ENCODE measurements at places on chromosomes 11 and 22.

DNA sequence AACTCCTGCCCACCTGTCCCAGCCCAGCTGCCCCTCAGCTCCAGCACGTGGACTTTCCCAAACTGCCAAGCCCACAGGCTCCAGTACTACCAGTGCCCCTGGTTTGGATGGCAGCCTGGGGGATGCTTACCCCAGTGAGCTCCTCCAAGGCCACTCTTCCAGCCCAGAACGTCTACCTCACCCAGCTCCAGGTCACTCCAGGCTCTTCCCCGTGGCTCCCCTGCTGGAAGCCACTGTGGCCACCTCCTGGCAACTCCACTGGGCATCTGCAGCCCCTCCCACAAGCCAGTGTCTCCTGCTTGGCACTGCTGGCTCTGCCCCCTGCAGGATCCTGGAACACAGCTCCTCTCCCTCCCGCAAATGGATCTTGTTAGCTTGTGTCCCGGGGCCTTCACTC is 29.3 kb downstream of the LMO1 start:
- DNase-seq: no peak

DNA sequence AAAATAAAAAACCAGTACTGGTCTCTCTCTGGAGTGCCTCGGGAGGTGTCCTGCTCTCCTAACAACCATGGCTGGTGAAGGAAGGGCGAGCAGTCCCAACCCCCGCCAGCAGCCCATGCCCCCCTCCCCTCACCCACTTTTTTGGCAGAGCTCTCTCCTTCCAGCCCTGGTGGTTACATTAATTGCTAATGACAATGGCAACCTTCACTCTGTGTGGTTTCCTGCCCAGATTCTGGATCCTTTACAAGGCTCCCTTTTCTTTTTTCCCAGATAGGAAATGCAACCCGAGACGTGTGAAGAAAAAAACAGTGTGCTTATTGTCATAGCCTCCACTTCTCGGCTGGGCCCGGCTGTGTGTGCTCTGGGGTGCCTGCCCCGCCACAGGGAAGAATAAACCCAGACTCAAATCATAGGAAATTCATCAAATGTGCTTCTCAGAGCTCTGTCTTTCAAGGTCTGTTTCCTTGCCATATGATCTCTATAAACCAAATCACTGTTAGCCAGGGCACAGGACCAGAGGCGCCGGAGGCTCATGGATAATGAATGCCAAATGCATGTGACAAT is 513.0 kb downstream of the SOX6 start:
- no peak for DNase-seq

DNA sequence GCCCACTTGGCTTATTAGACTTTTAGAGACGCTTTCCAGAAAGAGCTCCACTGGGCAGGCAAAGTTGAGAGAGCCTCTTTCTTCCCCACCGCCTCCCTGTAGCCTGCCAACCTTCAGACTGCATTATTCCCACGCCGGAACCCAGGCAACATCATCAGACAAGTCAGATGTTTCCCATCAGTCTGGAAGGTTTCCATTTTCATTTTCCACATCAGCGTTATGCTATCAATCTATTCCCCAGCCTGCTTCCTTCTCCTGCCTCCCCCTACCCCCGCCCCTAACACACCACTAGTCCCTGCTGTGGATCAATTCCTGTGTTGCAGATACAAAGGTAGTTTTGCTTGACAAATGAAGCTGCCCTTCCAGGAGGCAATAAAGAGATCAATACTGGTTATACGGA is 184.8 kb downstream of the DSCAML1 start:
- no peak for DNase-seq

- DNase-seq: no peak
These were observed 345.0 kb upstream of the CCDC179 start for GRCh38 chr11:23205156-23205871.

GRCh38 chr11:73314117-73314961 is 6.3 kb downstream of the ARHGEF17 start:
- no peak for DNase-seq

- no peak for DNase-seq
These were observed at the start of gene JAML for GRCh38 chr11:118224511-118225188. JAML (minus strand) TSS chr11:118225011; CDS start chr11:118214866, 10,145 bp downstream.

DNA sequence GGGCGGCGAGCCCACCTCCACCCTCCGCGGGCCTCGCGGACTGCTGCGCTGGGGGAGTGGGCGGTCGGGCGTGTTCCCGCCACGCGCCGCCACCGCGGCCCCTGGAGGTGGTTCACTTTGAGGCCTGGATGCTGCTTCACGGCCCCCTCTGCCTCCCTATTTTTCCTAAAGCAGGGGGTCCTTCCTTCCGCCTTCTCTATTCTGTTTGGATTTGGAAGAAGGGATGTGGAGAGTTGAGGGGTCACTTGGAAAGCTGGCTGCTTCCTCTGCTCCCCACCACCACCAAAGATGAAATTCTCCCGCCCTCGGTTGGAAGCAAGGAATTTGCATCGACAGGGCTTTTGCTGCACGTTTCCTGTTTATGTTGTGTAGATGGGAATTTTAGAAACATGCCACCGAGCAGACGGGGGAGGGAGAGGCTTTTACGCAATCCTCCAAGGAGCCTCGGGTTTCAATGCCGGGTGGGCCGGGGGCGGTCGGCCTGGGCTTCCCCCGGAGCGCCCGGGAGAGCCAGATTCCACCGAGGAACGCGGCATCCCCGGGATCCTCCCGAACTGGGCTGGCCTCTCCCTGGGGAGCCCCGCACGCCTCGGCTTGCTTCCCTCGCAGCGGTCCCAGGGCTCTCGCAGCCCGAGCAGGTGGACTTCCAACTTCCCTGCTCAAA is 403 bp upstream of the SBF2 start:
- no peak for DNase-seq

DNA sequence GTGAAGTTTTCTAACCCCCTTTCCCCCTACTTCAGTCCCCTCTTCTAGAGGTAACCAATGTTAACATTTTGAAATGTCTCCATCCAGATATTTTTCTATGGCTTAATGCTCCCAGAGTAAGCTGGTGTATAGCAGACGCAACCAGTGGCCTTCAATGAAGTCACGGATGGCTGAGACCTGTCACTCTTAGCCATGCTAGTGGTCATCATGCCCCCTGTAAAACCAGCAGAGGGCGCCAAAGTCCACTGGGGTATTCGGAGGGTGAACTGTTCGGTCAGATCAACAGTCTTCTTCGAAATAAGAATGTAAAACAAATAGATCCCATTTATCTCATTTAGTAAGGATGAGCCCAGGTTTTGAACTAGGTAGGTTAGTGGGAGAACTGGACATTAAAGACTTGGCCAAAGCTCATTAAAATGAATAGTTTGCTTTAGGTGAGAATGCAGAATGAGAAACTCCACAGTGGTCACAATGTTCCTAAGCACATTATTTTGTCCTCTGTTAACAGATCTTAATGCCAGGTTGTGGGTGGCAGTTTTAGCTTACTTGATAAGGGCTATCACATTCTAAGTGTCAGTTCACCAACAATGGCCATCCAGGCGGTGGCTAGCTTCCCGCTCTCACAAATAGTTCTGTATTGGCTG is 8.6 kb upstream of the MMP8 start:
- DNase-seq: no peak

DNA sequence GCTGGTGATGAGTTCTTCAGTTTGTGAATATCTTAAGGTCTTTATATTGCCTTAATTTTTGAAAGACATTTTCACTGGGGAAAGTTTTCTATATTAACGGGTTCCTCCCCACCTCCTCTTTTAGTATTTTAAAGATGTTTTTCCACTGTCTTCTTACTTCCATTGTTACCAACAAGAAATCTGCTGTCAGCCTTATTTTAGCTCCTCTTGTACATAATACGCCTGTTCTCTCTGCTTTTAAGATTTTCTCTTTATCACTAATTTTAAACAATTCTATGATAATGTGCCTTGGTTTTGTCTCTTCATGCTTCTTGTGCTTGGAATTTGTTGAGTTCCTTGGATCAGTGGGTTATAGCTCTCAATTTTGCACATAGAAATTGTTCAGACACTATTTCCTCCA is 280.4 kb downstream of the DCDC1 start:
- DNase-seq: no peak

- no peak for DNase-seq
These were observed 33.4 kb downstream of the PPARA start for GRCh38 chr22:46183733-46184132.

DNA sequence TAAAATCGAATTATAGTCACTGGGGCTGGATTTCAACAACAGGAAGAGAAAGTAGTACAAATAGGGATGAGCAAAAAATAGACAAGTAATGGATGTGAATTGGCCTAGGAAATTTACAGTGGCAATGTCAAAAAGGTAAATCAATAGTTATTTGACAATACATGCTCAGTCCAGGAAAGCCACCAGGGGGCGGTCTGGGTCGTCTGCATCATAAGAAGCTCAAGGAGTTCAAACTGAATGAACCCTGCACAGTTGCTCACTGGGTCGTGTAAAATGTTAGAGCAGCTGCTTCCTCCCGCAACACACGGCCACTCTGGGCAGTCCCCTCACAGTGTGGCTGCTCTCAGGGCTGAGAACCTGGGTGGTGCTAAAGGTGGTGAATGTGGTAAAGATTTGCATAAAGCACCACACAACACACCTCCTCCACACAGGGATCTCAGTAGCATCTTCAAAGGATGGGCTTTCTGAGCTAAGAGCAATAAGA is 85.9 kb downstream of the ZNF280B start:
- DNase-seq: no peak

DNA sequence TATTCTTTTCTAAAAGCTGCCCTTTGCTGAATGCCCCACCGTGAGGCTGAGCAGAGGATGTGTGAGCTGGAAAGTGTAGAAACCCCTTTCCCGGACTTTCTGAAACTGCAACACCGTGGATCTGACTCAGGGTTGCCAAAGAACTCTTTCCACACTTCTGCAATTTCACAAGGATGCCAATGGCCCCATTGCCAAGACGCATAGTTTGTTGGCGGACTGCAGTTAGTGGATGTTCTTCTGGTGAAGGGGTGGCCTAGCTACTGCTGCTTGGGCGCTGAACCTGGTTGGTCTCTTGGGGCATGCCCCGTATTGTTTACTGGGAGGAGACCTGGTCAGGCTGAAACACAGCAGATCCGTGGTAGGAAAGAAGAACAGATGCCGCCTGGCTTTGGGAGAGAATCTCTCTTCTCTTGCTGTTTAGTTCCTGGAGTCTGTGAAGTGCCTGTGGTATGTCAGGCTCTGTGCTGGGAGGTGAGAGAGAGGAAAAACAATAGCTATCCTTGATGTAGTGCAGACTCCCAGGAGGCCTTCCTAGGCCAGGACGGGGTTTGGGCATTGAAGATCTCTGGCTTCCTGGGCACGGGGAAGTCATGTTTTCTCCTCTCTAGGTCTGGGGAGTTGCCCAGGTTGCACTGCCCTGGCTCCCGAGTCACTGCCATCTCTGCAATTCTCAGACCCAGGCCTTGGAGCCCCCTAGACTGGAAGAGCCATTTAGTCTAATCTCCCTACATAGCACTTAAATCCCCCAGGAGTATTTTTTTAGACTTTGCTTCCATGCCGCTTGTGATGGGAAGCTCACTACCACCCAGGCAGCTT is 26.9 kb downstream of the CD82 start:
- no peak for DNase-seq

DNA sequence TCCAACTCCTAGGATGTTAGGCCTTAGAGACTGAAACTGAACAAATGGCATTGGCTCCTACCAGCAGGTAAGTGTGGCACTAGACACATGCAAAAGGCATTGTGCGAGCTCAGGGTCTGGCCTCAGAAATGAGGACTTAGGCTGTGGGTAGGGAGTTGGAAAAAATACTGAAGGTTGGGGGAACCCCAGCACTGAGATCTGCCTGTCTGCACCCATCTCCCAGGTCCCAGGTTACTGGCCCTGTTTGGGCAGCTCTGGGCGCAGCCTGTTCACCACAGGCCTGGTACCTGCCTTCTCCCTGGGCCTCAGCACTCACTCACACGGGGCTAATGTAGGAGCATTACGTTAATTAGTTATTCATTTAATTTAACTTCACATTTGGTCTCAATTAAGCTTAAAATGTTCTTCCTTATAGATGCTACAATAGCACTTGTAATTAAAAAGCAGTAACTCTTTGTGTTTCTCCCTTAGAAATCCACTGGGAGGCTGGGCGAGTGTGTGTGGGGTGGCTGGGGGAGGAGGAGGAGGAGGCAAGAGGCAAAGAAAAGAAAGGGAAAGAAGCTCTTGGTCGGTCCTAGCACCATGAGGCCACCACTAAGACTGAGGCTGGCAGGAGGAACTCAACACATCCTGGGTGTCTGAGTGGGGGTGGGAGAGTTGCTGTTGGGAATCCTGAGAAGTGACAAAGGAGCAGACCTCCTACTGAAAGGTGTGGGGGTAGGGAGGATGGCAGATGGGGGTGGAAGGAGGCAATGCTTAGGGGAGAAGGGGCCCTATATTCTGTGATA is 19.4 kb downstream of the TMEM218 start:
- no peak for DNase-seq

DNA sequence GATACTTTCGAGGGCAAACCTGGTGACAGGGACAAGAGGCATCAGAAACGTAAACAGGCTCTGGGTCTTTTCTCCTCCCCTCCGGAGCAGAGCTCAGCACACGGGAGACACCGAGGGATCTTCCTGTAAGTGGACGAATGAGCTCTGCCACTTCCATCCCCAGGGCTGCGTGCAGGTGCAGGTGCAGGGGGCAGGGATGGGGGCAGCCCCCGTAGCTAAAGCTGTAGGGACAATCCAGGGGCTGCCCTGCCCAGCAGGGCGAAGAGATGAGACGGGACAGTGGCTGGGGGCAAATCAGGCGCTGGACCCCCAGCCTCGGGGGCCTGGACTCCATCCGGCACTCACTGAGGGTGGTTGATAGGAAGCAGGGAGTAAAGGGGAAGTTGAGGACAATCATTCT is 505.4 kb downstream of the BRD1 start:
- DNase-seq: no peak

DNA sequence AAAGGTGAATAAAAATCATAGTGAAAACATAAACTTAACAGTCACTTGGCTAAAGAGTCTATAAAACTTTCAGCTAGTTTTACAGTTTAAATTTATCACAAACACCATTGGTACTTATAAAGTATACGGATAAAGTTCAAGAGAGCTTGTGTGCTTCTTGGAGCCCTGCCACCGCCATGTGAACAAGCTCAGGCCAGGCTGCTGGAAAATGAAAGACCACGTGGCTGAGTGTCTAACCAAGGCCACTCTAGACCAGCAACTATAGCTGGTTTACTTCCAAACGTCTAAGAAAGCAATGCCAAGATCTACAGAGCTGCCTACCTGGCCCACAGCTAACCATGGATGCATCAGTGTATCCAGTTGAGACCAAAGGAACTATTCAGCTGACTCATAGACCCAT is 66.3 kb upstream of the API5 start:
- no peak for DNase-seq

GRCh38 chr11:93099806-93100205 is 98.0 kb downstream of the SLC36A4 start:
- DNase-seq: no peak

DNA sequence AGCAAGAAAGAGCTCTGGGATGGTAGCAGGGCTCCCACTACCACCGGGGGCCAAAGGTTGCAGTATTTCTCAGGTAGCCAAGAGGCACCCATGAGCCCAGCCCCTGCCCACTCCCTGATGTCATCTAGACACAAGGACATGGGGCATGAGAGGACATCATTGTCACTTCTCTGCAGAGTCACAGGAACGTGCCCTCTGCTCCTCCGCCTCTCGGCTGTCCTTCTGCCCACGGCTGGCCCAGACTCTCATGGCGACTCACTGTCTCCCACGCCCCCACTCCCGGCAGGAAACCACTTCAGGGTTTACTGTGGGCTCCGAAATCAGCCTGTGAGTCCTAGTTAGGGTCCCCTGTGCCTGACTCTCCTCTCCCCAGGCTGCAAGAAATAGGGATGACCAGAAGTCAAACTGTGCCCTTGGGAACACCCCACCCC is 1.8 kb upstream of the GAL start:
- DNase-seq: no peak

- no peak for DNase-seq
These were observed 6.3 kb downstream of the BEST1 start for GRCh38 chr11:61956191-61957020.
